ENCODE measurements at places on chromosomes 7 and 10.

DNA sequence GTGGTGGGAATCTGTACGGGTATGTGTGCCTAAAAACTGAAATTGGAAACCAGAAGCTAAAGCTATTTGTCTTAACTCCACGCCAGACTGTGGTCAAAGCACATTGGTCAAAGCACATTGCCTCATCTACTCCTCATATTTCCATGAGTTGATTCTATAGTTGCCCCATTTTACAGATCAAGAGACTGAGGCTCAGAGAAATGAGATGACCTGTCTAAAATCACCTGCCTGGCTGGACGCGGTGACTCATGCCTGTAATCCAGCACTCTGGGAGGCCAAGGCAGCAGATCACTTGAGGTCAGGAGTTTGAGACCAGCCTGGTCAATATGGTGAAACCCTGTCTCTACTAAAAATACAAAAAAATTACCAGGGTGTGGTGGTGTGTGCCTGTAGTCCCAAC, 21.7 kb upstream of the MNX1 start:
- DNase-seq: no peak

- DNase-seq: no peak
These were observed 9.2 kb downstream of the OR2A5 start for GRCh38 chr7:144057954-144058353.

DNA sequence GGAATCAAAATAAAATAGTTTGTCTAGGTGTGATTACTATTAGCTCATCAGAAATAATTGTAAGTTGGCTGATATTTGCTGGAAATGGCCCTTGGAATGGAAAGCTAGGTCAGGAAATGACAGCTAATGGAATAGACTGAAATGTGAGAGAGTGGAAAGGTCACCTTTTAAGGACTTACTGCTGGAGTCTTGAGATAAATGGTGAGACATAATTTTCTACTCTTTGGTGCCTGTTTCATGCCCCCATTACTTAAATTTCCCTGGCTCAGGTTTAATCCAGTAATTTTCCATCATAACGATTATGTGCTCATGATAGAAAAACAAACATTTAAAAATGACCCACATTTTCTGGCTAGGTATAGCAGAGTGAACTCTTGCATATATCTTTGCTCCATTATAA, 123.6 kb downstream of the ADAM22 start:
- no peak for DNase-seq

GRCh38 chr7:35987016-35987415, 166.0 kb upstream of the EEPD1 start:
- DNase-seq: no peak

- DNase-seq: no peak
These were observed 14.1 kb upstream of the DDIT4 start for GRCh38 chr10:72259491-72260238.

DNA sequence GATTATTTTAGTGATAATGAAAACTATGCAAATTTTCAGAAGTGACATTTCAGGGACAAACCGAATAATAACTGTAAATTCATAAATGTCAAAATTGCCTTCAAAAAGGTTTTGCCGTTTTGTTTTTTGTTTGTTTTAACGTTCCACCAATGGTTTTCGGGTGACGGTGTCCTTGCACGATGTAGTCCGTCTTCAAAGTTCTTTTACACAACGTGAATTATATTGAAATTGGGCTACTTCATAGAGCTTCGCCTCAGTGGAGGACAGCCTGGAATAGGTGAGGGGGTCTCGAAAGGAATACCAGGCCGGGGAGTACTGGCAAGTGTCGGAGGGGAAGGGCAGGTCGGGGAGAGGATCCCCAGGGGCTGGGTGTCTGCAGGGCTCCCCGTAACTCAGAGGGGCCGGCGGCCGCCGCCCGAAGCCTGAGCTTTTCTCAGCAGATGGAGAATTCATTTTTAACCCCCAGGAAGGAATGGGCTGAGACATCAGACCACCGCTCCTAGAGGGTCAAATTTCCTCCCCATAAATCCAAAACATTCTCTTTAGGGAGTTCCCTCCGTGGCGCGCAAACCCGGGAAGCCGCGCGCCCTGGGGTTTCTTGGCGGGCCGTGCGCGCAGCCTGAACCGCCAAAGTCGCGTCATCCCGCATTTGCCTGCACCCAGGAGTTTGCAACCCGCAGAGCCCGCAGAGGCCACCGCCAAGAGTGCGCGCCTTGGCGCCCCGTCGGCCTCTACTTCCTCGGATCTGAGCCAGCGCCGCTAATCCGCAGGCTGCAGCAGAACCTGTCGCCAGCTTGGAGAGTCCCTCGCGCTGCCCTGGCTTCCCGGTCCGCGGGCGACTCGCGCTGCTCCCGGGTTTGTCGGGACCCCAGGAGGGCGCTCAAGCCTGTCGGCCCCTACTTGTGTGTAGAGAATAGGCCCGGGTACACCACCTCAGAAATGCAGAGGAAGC, 17.3 kb upstream of the EVX1 start:
- no peak for DNase-seq

- no peak for DNase-seq
These were observed 389.6 kb upstream of the PODXL start for GRCh38 chr7:131945957-131946544.

DNA sequence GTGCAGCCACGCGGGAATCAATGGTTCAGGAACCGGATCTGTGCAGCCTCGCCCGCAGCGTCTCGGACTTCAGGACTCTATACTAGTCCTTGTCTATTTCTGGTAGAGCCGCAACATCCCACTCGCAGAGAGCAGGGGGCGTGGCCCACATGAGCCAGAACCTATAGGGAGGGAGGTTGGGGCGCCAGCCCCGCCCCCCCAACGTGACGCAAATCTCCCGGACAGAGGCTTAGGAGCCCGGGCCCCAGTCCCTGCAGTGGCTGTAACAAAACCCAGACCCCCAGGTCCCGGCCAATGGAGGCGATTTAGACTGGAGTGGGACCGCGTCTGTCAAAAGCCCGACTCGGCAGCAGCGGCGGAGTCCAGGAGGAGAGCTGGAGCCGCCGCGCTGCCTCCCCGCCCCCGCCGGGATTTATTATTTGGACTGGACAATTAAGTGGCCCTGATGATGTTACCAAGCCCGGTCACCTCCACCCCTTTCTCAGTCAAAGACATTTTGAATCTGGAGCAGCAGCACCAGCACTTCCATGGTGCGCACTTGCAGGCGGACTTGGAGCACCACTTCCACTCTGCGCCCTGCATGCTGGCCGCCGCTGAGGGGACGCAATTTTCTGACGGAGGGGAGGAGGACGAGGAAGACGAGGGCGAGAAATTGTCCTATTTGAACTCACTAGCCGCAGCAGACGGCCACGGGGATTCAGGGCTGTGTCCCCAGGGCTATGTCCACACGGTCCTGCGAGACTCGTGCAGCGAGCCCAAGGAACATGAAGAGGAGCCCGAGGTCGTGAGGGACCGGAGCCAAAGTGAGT, at the start of gene NKX2-3:
TSS of gene NKX2-3 (plus strand) at position 256 of the 809 bp plus-strand sequence. CDS start at position 446, 190 bp downstream.
- no peak for DNase-seq

DNA sequence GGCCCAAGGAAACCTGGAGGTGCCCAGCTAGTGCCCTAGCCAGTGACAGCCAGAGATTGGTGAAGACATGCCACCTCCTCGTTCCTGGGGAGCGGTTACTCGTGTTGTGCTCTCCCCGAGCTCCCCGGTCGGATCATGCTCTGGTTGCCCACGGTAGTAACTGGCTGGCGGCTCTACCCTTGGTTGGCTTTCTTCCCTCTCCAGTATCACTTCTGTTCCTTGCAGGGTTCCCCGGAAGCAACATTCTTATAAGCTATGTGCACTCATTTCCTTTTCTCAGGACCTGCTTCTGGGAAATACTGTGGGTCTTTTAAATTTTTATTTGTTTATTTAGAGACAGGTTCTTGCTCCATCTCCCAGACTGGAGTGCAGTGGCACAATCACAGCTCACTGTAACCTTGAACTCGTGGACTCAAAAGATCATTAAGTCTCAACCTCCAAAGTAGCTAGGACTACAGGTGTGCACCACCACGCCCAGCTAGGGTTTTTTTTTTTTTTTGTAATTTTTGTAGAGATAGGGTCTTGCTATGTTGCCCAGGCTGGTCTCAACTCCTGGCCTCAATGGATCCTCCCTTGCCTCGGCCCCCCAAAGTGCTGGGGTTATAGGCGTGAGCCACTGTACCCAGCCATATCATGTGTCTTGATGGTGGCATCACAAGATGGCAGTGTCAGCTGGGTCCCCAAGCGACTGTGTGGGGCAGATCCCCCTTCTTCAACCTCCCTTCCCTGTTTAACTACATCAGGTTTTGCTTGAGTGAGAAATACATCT, 6.9 kb upstream of the CALHM1 start:
- DNase-seq: no peak

DNA sequence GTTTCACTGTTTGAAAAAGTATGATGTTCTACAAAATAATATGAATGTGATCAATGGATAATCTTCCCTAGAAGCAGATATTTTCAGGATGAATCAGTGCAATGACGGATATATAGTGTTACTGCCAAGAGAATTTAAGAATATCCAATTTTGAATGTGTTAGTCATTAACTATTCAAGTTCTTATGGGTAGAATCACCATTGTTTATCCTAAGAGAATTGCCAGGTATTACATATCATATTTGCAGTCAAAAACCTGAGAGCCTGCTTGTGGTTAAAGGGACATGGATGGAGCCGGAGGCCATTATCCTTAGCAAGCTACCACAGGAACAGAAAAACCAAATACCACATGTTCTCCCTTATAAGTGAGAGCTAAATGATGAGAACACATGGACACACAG, 26.9 kb downstream of the AHR start:
- DNase-seq: no peak

DNA sequence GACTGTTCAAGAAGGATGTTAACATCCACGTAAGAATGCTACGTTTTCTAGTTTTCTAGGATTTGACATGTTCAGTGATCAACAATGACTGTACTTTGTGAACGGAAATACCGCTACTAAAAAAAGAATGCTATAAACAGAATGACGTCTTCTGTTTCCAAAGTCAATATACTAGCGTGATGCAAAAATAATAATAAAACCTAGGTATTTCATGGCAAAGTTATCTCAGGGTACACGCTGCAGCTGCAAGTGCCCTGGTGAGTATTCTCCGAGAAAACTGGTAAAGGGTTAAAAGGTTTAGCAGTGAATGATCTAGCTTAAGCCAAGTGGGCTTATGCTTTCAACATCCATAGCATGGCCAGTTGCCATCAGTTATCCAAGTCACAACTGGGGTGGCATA, 653.3 kb upstream of the PFKP start:
- DNase-seq: no peak

DNA sequence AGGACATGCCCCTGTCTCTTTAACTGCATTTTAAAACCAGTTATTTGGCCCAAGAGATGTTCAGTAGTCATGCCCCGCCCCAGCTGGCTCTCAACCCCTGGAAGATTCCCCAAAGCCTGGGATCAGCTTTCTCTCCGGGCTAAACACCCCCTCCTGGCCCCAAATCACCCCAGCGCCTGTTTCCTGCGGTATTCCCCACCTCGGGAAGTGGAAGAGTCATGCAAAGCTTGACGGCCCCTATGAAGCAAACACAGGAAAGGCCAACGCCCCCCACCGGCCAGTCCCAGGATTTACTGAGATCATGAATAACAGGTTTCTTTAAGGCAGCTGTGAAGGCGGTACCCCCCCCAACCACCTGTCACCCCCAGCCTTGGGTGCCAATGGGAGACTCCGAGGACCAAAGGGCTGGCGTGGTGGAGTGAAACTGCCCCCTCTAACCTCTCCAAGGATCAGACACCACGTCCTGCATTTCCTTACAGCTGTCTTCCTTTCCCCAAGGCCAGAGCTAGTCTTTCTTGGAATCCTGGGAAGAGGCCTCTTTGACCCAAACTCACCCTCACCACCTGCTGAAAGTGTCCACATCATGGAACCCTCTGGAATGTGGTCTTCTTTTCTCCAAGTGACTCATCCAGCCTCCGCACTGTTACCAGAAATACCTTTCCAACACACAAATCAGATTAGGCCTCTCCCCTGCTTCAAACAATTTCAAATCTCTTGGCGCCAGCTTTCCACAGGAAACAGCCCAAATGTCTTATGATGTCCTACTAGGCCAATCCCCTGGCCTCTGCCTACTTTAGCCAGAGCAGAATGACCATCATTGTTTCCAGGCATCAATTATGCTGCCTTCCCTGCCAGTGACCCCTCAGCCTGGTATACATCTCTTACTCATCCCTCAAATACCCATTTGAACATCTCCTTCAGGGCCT, 301.5 kb downstream of the ZEB1 start:
- DNase-seq: no peak

DNA sequence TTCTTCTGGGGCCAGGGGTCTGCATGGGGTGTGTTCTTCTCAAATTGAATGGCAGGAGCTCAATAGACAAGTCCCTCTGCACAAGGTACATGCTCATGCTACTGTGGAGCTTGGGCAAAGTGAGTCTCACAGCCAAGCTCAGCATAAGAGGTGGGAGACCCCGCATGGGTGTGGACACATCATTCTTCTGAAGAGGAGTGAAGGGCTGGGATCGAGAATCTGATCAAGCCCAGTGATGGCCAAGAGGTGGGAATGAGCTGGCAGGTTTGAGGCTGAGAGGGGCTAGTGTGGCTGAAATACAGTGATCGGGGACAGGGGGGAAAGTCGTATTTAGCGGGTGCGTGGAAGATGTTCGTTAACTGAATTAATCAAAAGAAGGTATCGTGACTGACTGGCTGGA, 32.6 kb downstream of the CDH23 start:
- DNase-seq: no peak

- DNase-seq: no peak
These were observed 198.2 kb downstream of the PON1 start for GRCh38 chr7:95126053-95126709.

GRCh38 chr7:135888740-135889139, 88.4 kb downstream of the MTPN start:
- no peak for DNase-seq

GRCh38 chr10:79436066-79436849, 9.2 kb downstream of the ZCCHC24 start:
- DNase-seq: no peak
